NCI-H446 (cell line): ENCODE measurements at places on chromosomes 7 and 10.

GRCh38 chr10:87531908-87532622 is 27.4 kb downstream of the MINPP1 start:
- DNase-seq, result no peak

DNA sequence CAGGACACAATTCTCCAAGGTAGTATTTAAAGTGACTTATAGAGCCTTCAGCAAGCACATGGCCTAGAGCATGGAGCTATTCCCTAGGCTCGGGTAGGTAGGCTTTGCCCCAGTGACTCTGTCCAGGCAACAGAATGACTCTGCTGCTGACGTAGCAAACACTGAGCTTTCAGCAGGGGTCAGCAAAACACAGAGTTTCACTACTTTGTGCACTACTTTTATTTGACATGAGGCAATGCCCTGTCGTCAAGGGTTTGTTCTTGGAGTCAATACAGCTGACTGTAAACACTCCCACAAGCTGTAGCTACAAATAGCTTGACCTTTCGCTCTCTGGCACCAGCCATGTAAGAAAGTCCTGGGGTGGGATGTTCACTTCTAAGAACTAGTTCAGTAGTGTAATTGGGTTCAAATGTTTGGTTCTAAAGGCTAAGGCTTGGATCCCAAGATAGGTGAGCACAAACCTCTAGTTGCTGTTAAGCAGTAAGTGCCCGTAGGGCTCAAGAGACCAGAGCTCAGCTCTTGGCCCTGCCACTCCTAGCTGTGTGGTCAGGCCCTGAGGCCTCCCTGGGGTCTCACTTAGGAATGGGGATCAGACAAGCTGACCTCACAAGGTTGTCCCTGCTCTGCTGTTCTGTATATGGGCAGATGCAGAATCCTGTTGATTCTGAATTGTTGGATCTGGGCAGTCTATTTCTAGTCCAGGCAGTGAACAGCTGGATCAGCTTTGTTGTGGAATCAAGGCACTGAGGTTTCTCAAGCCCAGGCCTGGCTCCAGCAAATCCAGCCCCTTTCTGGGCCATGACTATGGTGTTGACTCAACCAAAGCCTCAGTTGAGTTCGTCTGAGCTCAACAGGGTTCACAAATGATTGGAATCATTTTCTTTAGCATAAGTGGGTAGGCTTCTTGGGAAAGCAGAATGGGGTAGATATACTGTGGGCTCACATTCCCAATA is 10.7 kb downstream of the NODAL start:
- DNase-seq, result no peak

DNA sequence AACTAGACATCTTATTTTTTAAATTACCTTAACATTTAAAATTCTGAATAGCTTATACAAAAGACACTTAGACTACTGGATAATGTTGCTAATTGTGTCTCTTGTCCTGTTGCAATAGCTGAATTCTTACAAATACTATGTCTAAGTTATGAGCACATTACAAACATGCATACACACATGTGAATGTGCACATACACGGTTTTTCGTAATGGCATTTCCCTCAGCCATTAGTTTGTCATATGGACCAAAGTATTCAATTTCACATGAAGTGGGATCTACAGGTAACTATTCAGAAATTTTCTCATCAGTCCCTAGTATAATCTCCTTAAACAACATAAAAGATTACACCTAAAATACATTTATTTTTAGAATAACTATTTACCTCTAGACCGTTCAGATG is 178.6 kb upstream of the BET1 start:
- no peak for DNase-seq

DNA sequence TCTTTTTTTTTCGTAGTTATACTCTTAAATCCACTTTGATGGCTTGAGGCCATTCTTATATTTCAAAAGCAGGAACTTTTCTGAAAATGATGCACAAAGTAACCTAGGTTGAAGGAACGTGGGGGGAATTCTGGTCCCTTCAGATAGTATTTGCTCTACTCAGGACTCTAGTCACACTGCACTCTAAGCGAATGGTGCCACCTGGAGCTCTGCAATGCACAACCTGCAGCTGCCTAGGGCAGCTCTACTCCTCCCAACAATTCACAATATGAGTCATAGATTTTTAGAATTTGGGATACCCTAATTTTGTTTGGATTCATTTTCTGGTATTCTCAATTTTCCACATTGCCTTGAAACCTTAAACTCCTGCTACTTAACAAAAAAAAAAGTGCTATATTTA is 17.3 kb downstream of the SYPL1 start:
- no peak for DNase-seq

GRCh38 chr10:47116445-47116844 is 183.6 kb upstream of the GDF10 start:
- no peak for DNase-seq
